ENCODE measurements at places on chromosomes 7 and 10.

GRCh38 chr7:5626498-5626897 is 155.0 kb downstream of the RNF216 start:
- no peak for DNase-seq

DNA sequence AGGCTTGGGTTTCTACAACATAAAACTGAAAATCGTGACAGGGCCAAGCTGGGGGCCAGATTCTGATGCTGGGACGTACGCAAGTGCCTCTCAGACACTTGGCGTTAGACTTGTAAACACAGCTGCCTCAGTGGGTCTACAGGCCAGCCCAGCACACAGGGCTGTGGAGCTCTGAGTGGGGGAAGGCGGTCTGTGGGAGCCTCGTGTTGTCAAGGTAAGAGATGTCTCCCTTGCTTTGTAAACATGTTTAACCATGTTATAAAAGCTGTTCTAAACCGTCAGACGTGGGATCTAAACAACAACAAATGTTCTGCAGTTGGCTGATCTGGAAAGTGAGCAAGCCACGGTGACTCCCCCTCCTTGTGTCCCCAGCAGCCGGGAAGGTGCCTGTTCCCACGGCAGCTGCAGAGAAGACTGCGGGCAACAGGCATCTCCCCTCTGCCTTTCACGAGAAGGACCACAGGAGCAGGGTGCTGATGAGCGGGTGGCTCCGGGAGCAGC is 67.8 kb downstream of the ZRANB1 start:
- DNase-seq, result no peak

DNA sequence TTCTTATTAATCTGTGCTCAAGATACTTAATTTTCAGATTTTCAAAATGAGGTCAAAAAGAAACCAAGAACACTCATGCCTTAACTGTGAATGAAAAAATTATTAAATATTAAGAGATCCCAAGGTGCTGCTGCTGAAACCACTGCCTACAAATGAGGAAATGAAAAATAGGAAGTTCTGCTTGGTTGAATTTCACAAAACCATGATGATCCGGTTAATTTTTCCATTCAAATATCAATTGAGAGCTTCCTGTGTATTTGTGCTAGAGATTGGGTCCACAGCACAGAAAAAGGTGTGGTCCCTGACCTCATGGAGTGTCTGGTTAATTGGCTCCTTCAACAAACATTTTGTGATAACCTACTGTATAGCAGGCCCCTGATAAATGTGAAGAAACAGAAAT is 132.7 kb upstream of the YAE1 start:
- DNase-seq, result no peak

GRCh38 chr7:44384586-44385433 is 59.4 kb upstream of the CAMK2B start:
- no peak for DNase-seq

DNA sequence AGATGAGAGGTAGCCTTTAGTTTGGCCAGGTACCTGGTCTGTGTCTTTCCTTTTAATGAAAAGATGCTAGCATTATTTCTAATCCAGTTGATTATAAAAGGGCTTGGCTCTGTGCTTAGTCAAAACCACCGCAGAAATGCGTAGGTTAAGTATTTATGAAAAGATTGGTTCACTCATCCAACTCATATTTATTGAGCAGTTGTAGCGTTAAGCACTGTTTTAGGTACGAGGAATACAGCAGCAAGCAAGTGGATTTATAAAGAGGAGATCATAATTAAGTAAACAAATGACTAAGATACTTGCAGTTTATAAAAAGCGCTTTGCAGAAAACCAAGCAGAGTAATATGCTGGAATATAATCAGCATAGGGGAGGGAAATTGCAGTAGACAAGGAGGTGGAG is 129.8 kb downstream of the PPP1R17 start:
- no peak for DNase-seq

DNA sequence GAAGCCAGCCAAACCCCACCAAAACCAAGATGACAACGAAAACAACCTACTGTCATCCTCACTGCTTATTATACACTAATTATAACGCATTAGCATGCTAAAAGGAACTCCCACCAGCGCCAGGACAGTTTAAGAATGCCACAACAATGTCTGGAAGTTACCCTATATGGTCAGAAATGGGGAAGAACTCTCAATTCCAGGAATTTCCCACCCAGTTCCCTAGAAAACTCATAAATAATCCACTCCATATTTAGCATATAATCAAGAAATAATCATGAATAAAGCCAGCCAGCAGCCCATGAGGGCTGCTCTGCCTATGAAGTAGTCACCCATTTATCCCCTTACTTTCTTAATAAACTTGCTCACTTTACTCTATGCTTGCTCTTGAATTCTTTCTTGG is 20.8 kb downstream of the MICU1 start:
- DNase-seq, result no peak

- DNase-seq, result no peak
Measured at GRCh38 chr7:157496416-157497275, 159.8 kb downstream of the DNAJB6 start.

- no peak for DNase-seq
Measured at GRCh38 chr10:60277656-60278055, 112.0 kb downstream of the ANK3 start.

All from epithelial cell of prostate (primary cell).